ENCODE measurements at places on chromosomes 2 and 18.

DNA sequence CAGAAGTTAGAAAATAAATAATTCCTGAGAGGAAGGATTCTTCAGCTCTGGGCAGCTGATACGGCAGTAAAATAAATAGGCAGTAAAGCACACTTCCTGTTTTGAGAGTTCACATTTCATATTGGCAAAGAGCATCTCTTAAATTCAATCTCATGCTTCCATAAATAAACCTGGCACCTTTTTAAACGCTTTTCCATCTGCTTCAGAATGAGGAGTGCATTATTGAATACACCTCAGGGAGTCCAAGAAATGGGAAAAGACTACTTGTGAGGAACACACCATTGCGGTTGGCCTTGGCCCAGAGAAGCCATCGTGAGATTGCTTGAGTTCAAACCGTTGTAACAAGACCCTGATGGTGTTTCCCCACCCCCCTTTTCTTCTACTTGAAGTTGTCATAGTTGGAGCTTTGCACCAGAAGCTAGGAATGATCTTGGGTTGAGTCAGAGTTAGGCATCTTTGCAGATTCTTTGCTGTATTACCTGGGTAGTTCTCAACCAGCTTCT is 123.9 kb downstream of the RDH14 start:
- no peaks in the 10 kb centered on the region for H3K27me3 ChIP-seq
- H3K4me1 ChIP-seq = no peaks in the 10 kb centered on the region
- no peak for DNase-seq
- no peak overlapping the region for H3K27ac ChIP-seq
- H3K36me3 ChIP-seq = no peaks in the 10 kb centered on the region

GRCh38 chr2:11514904-11515303 is 18.9 kb upstream of the GREB1 start:
- no peak for DNase-seq
- H3K36me3 ChIP-seq = no peaks in the 10 kb centered on the region
- H3K27me3 ChIP-seq = no peaks in the 10 kb centered on the region
- no peak overlapping the region for H3K4me3 ChIP-seq
- no peak overlapping the region for H3K27ac ChIP-seq

DNA sequence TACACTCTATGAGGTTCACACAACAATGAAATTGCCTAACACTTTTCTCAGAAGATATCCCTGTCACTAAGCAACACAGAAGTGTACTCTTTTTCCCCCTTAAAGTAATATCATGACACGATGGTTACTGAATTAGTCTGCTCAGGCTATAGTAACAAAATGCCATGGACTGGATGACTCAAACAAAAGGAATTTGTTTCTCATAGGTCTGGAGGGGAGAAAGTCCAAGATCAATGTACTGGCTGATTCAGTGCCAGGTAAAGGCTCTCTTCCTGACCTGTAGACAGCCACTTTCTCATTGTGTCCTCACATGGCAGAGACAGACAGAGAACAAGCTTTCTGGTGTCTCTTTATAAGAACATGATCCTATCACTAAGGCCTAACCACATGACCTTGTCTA is 211.9 kb downstream of the RBM43 start:
- DNase-seq = no peak
- no peak overlapping the region for H3K4me3 ChIP-seq
- H3K27ac ChIP-seq = no peak overlapping the region
- H3K36me3 ChIP-seq = no peaks in the 10 kb centered on the region
- H3K27me3 ChIP-seq = no peaks in the 10 kb centered on the region

GRCh38 chr18:58473071-58473470 is 155.8 kb downstream of the ALPK2 start:
- no peak overlapping the region for H3K4me3 ChIP-seq
- H3K4me1 ChIP-seq = no peaks in the 10 kb centered on the region
- no peaks in the 10 kb centered on the region for H3K27me3 ChIP-seq
- no peak for DNase-seq
- H3K36me3 ChIP-seq = no peaks in the 10 kb centered on the region
- no peak overlapping the region for H3K27ac ChIP-seq

DNA sequence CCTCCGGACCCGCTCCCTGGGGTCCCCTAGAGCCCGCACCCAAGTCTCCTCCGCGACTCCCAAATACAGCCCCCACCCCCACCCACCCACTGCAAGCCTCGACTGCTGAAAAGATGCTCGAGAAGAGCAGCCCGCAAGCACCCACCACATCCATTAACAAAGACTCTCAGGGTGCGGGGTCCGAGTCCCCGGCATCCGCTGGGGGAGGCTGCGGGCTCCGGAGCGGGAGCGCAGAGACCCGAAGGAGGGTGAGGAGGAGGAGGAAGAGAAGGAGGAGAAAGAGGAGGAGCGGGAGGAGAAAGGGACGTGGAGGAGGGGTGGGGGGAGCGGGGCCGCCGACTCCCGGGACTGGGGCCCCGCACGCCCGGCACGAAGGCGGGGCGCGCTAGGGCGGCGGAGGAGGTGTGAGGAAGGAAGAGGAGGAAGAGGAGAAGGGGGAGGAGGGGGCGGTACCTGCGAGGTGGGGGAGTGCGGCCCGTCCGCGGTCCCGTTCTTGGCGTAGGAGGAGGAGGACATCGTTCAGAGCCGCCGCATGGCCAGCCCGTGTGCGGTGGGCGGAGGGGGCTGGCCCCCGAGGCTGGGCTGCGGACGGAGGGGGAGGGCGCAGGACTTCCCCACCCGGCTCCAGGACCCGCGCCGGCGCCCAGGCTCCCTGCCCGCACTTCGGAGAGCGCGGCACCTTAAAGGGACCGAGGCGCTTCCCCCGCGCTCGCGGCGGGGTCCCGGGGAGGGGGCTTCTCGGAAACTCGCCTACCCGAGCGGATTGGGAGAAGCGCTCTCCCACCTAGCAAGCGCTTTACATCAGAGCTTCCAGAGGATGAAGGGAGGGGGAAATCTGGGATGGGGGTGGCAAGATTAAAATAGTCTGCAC is at the start of gene CACNB4:
CACNB4 (minus strand) TSS at position 549 of the 871 bp plus-strand sequence.
- no peak for DNase-seq
- H3K27ac ChIP-seq = no peak within 1 kb of the TSS
- H3K36me3 ChIP-seq = no peaks in the 10 kb centered on the region
- no peaks in the 10 kb centered on the region for H3K4me1 ChIP-seq
- no peaks in the 10 kb centered on the region for H3K27me3 ChIP-seq

- 0 out of 2 replicates have a peak, but pooled peaks cover 3% of the 10 kb centered on the region for H3K4me1 ChIP-seq
- H3K27me3 ChIP-seq = no peaks in the 10 kb centered on the region
- no peaks in the 10 kb centered on the region for H3K36me3 ChIP-seq
- no peak overlapping the region for H3K27ac ChIP-seq
- H3K4me3 ChIP-seq = no peak overlapping the region
Measured at GRCh38 chr2:31170071-31170698, 31.9 kb upstream of the GALNT14 start.

DNA sequence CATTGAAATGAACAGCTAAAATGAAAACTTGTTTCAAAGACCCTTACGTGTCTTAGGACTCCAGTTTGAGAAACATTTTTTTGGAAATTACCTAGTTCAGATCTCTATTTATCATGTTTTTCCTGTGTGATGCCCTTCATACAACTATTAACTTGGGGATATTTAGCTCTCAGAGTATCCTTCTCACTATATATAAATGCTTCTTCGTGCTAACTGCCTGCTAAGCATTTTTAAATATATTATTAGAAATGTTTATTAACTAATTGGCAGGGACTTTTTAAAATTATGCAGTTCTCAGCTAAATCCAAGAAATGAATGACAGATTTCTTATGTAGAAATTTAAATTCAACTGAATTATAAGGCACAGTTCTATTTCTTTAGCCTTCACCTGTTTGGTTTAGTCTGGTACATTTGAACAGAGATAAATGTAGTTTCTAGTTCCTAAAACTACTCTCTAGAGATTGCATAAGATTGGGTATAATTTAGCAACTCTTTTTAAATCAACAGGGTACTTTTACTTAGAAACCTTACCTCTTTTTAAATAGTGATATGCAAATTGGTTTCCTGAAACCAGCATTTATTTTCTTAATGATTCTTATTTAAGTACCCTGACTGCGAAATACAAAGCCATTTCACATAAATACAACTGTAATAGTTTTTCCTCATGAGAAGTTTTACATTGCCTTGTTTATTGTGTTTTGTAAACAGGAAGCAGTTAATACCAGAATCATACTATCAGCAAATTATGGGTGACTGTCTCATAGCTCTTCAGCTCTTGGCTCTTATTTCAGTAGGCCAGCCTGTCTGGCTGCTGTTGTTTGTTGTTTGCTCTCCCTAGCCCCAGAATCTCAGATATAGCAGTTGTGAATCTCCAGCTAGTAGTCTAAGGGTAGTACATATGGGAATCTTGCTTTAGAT is 140.7 kb downstream of the PTRHD1 start:
- H3K27ac ChIP-seq = no peak overlapping the region
- H3K36me3 ChIP-seq = no peaks in the 10 kb centered on the region
- no peak for DNase-seq
- no peaks in the 10 kb centered on the region for H3K4me1 ChIP-seq

DNA sequence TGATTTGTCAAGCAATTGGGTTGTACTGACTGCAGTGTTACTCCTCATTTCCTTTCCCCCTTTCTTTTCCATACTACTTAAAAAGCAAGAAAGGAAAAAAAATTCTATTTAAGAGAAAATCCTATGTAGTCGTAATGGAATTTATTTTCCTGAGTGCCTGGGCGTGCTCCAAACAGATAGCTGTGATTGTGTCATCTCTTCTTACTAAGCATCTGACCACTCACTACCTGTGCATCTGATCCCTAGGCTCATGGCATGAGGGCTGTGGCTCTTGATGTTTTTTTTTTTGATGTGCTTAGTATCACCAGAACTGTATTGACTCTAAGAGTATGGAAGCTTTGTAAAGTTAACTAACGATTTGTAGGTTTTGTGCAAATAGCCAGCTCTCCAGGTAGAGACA is 19.0 kb downstream of the CRIM1 start:
- H3K36me3 ChIP-seq = no peaks in the 10 kb centered on the region
- H3K27ac ChIP-seq = no peak overlapping the region
- H3K27me3 ChIP-seq = no peaks in the 10 kb centered on the region
- no peak for DNase-seq

- H3K4me1 ChIP-seq = peaks cover 40% of the 10 kb centered on the region
- DNase-seq = no peak
- H3K27me3 ChIP-seq = no peaks in the 10 kb centered on the region
- peak overlapping the region; percentile 28 for H3K27ac ChIP-seq
Measured at GRCh38 chr2:96549466-96549785, 12.9 kb downstream of the ARID5A start.
